Chondrocyte (in vitro differentiated cells): ENCODE measurements at places on chromosomes 5 and 9. TPM values are rescaled to one million over a fixed set of nuclear protein-coding genes. Genes with fewer than 3 reads are reported as not detected.

The CBY3 gene
- total RNA-seq = not detected in 3 replicates

The BTNL8 gene
- not detected in 3 replicates for total RNA-seq

The ASB6 gene
- 17.4 to 18.1 TPM (median 17.7 TPM) in 3 replicates for total RNA-seq

The CSF1R gene
- 0.62 to 1.7 TPM (median 0.65 TPM) in 3 replicates for total RNA-seq

The PTPRD gene
- 5.7 to 15.6 TPM (median 6.8 TPM) in 3 replicates for total RNA-seq

The KCNMB1 gene
- 4.3 to 23.2 TPM (median 23.2 TPM) in 3 replicates for total RNA-seq

GRCh38 chr9:84950879-84951811 lies 281.6 kb downstream of the NTRK2 start:
- H3K4me1 ChIP-seq = peaks cover 54% of the 10 kb centered on the region
- H3K4me3 ChIP-seq = no peak overlapping the region
- H3K36me3 ChIP-seq = peaks cover 2% of the 10 kb centered on the region
- no peaks in the 10 kb centered on the region for H3K27me3 ChIP-seq

DNA sequence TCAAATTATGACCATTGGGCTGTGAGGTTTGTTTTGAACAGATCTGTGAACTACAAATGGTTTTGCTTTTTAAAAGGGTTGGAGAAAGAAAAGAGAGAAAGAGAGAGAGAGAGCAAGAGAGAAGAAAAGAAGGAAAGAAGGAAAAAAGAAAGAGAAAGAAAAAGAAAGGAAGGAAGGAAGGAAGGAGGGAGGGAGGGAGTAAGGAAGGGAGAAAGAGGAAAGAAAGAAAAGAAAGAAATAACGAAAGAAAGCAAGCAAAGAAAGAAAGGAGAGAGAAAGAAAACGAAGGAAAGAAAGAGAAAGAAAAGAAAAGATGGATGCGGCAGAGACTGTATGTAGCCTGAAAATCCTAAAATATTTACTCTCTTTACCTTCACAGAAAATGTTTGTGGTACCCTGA lies 104.0 kb downstream of the PARP8 start:
- no peak for DNase-seq
- H3K27ac ChIP-seq = no peak overlapping the region
- no peaks in the 10 kb centered on the region for H3K27me3 ChIP-seq
- peaks cover 21% of the 10 kb centered on the region for H3K4me1 ChIP-seq

DNA sequence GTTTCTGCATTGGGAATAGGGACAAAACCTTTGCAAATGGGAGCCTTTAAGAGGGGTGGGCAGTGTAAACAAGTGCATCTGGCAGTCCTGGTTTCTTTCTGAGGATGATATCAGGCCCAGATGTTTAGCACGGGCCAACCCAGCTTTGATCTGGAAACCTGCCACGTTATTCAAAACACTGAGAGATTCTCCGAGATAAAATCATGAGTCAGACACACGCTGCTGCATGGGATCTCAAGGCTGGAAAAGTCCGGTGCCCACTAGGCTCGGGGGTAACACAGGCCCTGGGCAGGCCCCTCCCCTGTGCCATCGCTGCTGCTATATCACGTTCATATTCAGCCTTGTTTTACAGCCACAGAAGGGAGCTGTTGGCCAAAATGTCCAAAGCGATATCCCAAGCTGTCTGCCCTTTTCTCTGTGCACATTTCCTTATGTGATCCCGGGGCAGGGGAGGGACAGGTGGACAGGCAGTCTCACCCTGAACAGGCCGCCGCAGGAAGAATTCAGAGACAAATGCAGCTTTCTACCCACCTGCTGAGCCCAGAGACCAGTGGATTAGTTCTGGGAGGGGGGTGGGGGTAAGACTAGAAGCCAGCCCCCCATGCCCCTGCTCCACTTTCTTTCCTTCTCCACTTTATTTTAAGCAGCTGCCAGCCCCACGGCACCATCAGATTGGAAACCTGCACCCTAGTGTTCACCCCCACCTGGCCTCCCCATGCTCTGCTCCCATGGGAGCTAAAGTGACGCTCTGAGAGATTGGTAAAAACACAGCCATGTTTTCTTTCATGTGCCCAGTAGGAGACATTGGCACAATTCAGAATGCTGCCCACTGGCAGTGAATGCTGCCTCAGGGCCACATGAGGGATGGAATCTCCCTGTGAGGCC lies 63.1 kb downstream of the TMOD1 start:
- H3K36me3 ChIP-seq = peaks cover 4% of the 10 kb centered on the region
- no peak overlapping the region for H3K27ac ChIP-seq
- H3K27me3 ChIP-seq = peaks cover 32% of the 10 kb centered on the region
- peaks cover 12% of the 10 kb centered on the region for H3K4me1 ChIP-seq

GRCh38 chr5:5424736-5425135 lies 2.3 kb downstream of the ICE1 start:
- H3K36me3 ChIP-seq = peaks cover 2% of the 10 kb centered on the region
- DNase-seq = no peak
- no peak overlapping the region for H3K4me3 ChIP-seq
- no peak overlapping the region for H3K27ac ChIP-seq
- H3K4me1 ChIP-seq = peaks cover 37% of the 10 kb centered on the region

DNA sequence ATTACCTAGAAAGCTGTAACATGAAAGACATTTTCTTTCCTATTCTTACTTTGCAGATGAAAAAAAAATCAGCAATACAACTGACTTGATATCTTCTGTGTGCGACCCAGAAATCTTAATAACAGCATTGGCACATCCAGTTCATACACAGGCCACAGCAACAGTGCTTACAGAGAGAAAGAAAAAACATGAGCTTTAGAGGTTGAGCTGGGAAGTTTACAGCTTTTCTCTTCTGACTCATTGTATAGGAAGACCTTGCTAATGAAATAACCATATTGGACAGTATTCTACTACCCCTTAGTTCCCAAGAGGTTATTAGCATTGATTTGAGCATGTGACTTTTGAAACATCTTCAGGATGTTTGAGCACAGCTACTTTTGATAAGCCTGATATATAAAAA lies 1033.4 kb upstream of the DMAC1 start:
- no peak overlapping the region for H3K27ac ChIP-seq
- H3K27me3 ChIP-seq = no peaks in the 10 kb centered on the region
- no peak for DNase-seq
- no peaks in the 10 kb centered on the region for H3K36me3 ChIP-seq
- H3K4me1 ChIP-seq = no peaks in the 10 kb centered on the region

DNA sequence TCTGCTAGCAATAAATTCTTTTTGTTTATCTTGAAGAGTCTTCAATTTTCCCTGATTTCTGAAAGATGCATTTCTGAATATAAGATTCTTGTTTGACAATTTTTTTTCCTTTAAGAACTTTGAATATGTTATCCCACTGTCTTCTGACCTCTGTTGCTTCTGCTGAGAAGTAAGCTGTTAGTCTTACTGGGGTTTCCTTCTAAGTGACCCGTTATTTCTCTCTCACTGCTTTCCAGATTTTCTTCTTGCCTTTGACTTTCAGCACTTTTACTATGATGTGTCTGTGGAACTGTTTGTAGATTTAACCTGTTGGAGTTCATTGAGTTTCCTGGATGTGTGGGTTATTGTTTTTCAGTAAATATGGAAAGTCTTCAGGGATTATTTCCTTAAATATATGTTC lies 205.3 kb upstream of the NFIL3 start:
- peaks cover 7% of the 10 kb centered on the region for H3K36me3 ChIP-seq
- peaks cover 11% of the 10 kb centered on the region for H3K27me3 ChIP-seq
- no peak overlapping the region for H3K4me3 ChIP-seq
- DNase-seq = no peak

- H3K27ac ChIP-seq = no peak overlapping the region
- no peak overlapping the region for H3K4me3 ChIP-seq
- H3K36me3 ChIP-seq = no peaks in the 10 kb centered on the region
- H3K4me1 ChIP-seq = peaks cover 27% of the 10 kb centered on the region
- no peak for DNase-seq
- H3K27me3 ChIP-seq = no peaks in the 10 kb centered on the region
Measured at GRCh38 chr9:35569206-35569605, 35.9 kb upstream of the TESK1 start.

DNA sequence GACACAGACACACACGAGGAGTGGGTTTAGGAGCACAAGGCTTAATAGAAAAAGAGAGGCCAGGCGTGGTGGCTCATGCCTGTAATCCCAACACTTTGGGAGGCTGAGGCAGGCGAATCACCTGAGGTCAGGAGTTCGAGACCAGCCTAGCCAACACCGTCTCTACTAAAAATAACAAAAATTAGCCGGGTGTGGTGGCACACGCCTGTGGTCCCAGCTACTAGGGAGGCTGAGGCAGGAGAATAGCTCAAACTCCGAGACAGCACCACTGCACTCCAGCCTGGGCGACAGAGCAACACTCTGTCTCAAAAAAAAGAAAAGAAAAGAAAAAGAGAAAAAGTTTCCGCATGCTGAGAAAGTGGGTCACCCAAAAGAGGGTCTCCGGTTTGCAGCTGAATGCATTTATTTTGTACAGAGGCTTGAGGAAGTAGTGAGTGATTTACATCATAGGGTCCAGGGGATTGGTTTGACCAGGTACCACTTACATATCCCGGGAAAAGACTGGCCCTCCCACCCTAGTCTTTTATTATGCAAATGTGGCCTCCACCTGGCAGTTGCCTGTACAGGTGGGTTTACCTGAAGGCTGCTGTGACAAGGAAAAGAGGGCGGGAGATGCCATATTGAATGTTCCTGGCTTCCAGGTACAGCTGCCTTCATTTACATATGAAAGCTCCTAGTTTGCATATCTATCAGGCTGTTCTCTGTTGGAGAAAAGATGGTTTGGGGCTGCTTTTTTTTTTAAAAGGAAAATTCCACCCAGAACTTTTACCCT lies 366.2 kb upstream of the GRAMD2B start:
- no peak for DNase-seq
- H3K27ac ChIP-seq = no peak overlapping the region
- H3K4me1 ChIP-seq = peaks cover 13% of the 10 kb centered on the region
- H3K27me3 ChIP-seq = peaks cover 2% of the 10 kb centered on the region

- peak; percentile 65 for DNase-seq
- no peaks in the 10 kb centered on the region for H3K27me3 ChIP-seq
- no peak overlapping the region for H3K27ac ChIP-seq
- no peak overlapping the region for H3K4me3 ChIP-seq
Measured at GRCh38 chr9:92657296-92658094, 12.4 kb downstream of the IPPK start.

DNA sequence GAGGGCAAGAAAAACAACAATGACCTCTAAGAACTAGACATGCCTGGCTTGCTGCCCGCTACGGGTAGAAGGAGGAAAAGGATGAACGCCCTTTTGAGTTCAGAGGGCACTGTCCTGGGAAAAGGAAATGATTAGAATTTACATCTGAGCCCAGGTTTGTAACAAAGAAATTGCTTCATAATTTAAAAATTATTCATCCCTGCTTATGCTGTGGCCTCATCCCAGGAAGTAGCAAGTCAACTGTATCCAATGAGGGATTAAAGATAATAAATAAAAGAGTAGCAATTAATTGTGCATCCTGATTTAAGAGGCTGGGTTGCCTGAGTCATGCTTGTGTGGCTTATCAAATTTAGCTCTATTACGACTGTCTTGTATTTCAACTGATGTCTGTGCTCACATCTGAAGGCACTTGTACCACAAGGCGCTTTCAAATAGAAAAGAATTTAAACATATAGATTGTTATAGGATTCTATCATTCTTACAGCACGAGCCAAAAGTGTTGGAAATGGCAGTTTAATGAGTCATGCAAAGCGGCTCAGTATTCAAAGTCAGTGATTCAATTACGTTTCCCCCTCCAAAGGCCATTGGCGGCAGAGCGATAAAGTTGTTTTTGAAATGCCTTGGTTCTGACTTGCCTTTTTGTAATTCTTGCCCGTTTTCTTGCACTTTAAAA lies 40.0 kb upstream of the DMRT1 start:
- H3K27ac ChIP-seq = no peak overlapping the region
- H3K27me3 ChIP-seq = peaks cover 15% of the 10 kb centered on the region
- peaks cover 10% of the 10 kb centered on the region for H3K4me1 ChIP-seq
- no peak overlapping the region for H3K4me3 ChIP-seq

- DNase-seq = no peak
- no peak overlapping the region for H3K27ac ChIP-seq
- H3K4me3 ChIP-seq = no peak overlapping the region
- H3K4me1 ChIP-seq = no peaks in the 10 kb centered on the region
Measured at GRCh38 chr9:101138509-101138908, 110.0 kb downstream of the PLPPR1 start.

GRCh38 chr9:9764821-9765220 lies 848.0 kb downstream of the PTPRD start:
- no peak overlapping the region for H3K4me3 ChIP-seq
- no peak for DNase-seq
- H3K36me3 ChIP-seq = peaks cover 2% of the 10 kb centered on the region
- peaks cover 15% of the 10 kb centered on the region for H3K4me1 ChIP-seq
- H3K27me3 ChIP-seq = no peaks in the 10 kb centered on the region
- peak overlapping the region; percentile 55 for H3K27ac ChIP-seq

DNA sequence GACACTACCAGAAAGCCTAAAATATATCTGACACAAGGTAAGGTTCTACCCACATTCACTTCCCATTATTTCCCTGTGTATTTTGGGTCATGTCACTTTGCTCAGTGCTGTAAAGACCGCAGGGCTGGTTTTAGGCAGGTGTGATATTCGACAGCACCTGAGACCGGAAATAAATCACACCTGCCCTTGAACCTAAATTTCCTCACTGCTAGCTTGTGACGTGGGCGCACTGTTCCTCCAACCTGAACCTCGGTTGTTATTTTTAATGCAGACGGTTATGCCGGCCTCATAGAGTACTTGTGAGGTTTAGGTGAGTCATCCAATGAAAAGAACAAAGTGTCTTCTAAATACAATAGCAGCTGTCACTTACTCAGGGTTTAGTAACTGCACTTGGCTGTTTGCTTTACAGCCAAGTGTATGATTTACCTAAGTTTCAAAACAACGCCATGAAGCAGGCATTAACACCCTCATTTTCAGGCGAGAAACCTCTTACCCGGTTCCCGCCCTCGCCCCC lies 20.7 kb upstream of the ZNF782 start:
- peak overlapping the region; percentile 14 for H3K27ac ChIP-seq
- H3K27me3 ChIP-seq = no peaks in the 10 kb centered on the region
- no peak for DNase-seq
- no peaks in the 10 kb centered on the region for H3K36me3 ChIP-seq
- H3K4me1 ChIP-seq = peaks cover 16% of the 10 kb centered on the region

DNA sequence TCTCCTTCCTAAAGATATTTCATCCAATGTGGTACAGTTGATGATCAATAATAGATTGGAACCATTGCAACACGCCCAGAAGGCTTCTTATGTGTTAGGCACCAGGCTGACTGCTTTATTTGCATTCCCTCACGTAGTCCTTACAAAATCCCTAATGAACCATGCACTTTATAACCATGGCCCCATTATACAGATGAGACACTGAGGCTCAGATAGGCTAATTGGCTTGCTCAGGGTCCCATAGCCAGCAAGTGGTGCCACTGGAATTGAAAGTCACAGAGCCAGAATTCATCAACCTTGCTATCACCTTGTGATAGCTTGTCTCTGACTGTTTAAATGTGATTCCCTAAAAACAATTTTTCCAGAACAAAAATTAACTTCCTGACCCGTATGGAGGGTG lies 27.8 kb upstream of the RAI14 start:
- H3K36me3 ChIP-seq = no peaks in the 10 kb centered on the region
- peaks cover 23% of the 10 kb centered on the region for H3K4me1 ChIP-seq
- H3K27me3 ChIP-seq = no peaks in the 10 kb centered on the region
- no peak overlapping the region for H3K27ac ChIP-seq
- no peak for DNase-seq
- H3K4me3 ChIP-seq = no peak overlapping the region

DNA sequence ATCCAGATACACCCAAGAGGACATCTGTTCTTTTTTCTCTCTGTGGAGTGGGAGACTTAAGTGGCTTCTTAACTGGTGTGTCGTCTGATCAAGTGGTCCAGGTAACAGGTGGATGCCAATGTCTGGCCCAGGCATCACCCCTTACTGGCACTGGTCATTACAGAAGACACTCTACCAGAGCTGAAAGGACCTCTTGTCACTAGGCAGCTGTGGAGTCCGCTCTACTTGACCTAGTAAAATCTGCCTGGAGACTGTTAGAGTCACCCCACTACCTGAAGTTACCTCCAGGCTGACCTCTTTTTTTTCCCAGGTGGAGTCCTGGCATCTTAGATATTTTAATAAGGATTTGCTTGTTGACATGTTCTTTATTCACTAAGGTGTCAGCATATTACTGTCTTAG lies 22.5 kb downstream of the FXN start:
- no peak for DNase-seq
- H3K4me1 ChIP-seq = peaks cover 14% of the 10 kb centered on the region
- no peaks in the 10 kb centered on the region for H3K27me3 ChIP-seq
- H3K4me3 ChIP-seq = no peak overlapping the region
